MCF 10A (cell line): ENCODE measurements at places on chromosomes 2 and 18.
A peak's percentile ranks its signal among the peaks of the same experiment; 100 is the strongest.

- DNase-seq, result no peak
Measured at GRCh38 chr2:205511641-205512040, 170.7 kb upstream of the NRP2 start.

- DNase-seq, result no peak
Measured at GRCh38 chr18:48826806-48827205, 124.0 kb downstream of the SMAD7 start.

DNA sequence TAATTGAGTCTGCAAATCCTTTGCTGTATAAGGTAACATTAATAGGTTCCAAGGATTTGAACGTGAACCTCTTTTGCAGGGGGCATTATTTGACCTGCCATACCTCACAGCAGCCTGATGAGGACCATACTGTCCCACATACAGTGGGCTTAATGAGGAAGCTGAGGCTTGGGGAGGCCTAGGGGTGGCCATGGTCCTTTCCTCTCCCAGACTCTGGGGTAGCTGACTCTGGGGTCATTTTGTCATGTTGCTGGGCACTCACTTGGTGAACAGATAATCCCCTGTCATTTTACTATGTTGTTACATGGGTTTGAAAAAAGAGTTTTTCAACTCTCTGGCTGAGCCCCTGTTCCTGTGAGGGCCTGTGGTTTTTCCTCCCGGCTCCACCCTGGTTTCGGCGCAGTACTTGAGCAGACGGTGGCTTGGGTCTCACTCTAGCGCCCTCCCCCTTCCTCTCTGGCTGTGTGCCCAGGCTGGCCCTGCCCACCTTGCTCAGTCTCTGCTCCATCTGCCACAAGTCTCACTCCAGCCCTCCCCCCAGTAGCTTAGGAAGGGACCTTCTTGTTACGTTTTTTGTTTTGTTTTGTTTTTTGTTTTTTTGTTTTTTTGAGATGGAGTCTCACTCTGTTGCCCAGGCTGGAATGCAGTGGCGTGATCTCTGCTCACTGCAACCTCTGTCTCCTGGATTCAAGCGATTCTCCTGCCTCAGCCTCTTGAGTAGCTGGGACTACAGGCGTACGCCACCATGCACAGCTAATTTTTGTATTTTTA, 21.0 kb downstream of the INPP4A start:
- DNase-seq, result peak; percentile 79

GRCh38 chr2:217436386-217436785, 566.4 kb downstream of the TNS1 start:
- DNase-seq, result no peak

- no peak for DNase-seq
Measured at GRCh38 chr2:232038881-232039485, 77.5 kb downstream of the DIS3L2 start.

- DNase-seq, result peak; percentile 10
Measured at GRCh38 chr2:106130251-106130998, 63.7 kb downstream of the UXS1 start.

DNA sequence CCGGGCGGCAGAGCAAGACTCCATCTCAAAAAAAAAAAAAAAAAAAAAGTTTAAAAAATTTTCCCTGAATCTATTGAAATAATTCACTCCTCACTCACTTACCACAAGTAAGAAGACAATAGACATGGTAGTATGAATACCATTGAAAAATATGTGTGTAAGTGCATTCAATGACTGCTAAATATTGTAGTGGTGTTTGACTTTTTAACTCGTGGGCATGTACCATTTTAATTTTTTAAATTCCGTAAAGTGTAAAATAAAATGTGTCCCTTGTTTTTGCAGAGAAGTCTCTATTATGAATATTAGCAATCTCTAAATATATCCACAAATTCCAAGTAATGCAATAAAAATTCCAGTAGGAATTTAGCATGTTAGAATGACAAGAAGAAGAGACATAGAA, 134.1 kb downstream of the COPS8 start:
- no peak for DNase-seq

- no peak for DNase-seq
Measured at GRCh38 chr2:43758739-43759138, 15.1 kb upstream of the DYNC2LI1 start.

DNA sequence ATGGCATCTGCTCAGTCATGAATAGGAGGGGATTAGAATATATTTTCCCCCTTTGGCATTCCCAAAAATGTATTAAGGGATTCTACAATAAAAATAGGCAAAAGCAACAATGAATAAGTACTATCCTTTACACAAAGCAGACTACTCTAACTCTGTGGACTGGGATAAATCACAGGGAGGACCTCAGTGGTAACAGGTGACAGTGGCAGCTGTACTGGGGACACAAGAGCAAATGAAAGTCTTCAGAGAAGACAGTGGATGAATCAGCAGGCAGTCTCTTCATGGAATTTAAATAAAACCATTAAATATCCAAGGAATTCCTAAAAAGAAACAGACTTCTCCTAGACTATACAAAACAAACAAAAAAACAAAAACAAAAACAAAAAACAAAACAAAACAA, 4.8 kb downstream of the CDH7 start:
- DNase-seq, result no peak

- no peak for DNase-seq
Measured at GRCh38 chr2:237542001-237542704, 24.2 kb upstream of the PRLH start.

DNA sequence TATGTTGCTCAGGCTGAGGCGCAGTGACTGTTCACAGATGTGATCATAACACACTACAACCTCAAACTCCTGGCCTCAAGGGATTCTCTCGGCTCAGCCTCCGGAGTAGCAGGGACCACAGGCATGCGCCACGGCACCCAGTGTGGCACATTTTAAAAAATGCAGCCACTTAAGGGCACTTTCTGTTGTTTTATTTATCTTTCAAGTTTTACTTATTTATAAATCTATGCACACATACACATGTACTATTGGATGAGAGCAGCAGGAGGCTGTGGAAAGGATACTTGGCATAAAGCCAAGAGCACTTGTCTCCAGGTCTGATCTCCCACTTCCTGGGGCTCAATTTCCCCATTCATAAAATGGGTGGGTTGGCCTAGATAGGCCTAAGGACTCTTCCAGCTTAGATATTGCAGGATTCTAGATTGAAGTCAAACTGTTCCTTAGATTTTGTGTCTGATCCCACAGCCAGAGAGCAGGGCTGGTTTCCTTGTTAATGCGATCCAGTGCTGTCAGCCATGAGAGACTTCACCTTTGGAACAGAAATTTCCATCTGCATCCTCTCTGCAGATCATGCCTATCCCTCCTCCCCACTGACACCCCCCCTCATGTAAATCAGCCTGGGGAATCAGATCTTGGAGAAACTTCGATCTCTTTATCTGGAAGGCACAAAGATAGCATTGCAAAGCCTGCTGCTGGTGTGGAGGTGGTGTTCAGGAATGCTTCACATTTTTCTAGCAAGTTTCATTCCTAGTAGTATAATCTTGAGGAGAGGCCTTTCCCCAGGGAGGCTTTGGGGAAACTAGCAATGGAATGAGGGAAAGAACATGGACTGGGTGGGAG, 24.7 kb downstream of the PCBP1 start:
- no peak for DNase-seq

GRCh38 chr2:59005836-59006615, 764.9 kb upstream of the FANCL start:
- no peak for DNase-seq

- peak; percentile 81 for DNase-seq
Measured at GRCh38 chr2:96251721-96252292, 14.0 kb downstream of the TMEM127 start.

DNA sequence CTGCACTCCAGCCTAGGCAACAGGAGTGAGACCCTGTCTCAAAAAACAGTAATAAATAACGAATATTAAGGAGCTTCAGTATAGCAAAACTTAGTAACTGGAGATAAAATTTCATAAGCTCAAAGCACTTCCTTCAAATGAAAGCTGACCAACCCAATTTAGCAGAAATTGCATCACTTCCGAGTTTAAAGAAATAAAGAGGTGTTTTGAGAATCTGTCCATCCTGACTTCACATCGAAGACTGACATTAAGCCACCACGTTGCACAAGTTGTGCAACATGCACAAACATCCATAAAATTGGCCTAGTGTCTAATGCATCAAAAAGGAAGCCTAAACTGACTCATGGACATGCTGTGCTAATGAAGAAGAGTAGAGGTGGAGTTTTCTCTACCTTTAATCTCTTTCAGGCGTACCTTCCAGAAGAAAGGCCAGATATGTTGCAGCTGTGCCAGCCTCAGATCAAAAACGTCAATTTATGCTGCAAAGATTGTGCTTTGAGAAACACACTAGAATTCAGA, 7.7 kb upstream of the DSG3 start:
- DNase-seq, result no peak

- peak; percentile 8 for DNase-seq
Measured at GRCh38 chr2:199366406-199366805, 91.3 kb downstream of the SATB2 start.

DNA sequence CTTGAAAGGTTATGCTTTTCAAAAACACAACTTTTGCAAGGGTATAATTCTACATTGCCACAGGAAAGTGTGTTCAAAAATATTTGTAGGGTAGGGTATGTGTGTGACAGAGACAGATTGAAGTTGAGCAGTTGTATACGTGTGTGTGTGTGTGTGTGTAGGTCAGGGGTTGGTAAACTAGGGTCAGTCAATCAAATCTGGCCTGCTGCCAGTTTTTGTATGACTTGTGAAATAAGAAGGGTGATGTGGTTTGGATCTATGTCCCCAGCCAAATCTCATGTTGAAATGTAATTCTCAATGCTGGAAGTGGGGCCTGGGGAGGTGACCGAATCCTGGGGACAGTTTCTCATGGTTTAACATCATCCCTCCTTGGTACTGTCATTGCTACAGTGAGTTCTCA, 148.2 kb downstream of the CERS6 start:
- DNase-seq, result peak; percentile 48

GRCh38 chr2:12008425-12009061, 262.1 kb downstream of the LPIN1 start:
- DNase-seq, result no peak

GRCh38 chr18:75154997-75155396, 53.9 kb downstream of the PTGR3 start:
- no peak for DNase-seq

- DNase-seq, result no peak
Measured at GRCh38 chr2:129331638-129332037, 647.8 kb upstream of the RAB6C start.

- DNase-seq, result no peak
Measured at GRCh38 chr2:19547321-19547720, 188.9 kb upstream of the OSR1 start.

GRCh38 chr2:216634370-216635148, 1.3 kb downstream of the IGFBP2 start:
- no peak for DNase-seq

- no peak for DNase-seq
Measured at GRCh38 chr2:165470361-165470760, 863 bp downstream of the CSRNP3 start.

DNA sequence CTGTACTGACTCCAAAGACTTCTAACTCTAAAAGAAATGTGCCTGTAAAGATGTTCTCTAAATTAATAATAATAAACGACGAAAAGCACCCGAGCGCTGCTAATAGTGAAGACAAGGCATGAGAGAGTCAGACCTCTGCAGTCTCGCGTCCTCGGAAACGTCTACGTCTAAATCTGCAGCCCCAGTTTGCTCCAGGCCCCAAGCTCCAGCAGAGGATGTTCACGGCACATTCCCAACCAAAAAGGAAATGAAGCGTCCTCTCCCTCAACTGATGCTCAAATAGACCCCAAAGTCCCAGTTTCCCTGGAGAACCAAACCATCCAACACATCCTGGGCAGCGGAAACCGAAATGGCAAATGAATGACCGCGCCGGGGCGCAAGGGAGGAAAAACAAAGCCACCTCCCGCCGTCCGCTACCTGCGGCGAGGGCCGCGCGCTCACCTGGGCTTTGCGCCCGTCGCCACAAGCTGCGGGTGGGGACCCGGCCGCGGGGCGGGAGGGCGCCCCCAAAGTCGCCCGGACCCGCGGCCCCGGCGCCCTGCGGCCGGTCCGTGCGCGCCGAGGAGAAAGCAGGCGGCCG, 47.1 kb upstream of the CCDC150 start:
- DNase-seq, result peak; percentile 40

- no peak for DNase-seq
Measured at GRCh38 chr2:152452256-152452973, 117.4 kb downstream of the FMNL2 start.

GRCh38 chr2:109331896-109332848, 203.2 kb downstream of the SH3RF3 start:
- DNase-seq, result peak; percentile 98

DNA sequence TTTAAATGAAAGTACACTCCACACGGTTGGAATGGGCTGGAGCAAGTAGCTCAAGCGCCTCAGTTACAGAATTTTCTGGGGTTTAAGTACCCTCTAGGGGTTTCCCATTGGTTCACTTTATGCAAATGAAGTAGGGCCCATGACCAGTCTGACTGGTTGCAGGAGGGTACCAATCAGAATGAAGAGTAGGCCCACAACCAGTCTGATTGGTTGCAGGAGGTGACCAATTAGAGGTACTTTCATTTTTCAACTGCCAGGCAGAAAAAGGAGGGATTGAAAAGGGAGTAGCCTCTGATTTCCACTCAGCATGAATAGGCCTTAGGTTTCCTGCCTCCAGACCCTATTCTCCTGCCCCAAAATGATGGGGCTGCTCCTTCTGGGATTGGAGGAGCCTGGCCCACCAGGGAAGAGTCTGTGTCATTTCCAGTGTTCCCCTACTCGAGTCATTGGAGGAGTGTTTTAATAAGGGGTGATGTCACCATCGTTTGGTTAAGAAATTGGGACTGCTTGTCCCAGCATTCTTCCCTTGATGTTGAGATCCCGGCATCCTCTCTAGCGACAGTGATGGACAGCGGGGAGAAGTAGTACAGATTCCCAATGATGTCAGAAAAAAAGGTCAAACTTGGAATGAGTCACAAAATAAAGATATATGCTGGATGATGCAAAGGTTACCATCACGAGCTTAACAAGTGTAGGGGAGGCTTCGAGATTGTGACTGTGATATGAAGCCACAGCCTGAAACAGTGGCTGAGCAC, 210.4 kb downstream of the SH3BP4 start:
- peak; percentile 8 for DNase-seq

- no peak for DNase-seq
Measured at GRCh38 chr2:8534729-8535468, 147.0 kb upstream of the ID2 start.

GRCh38 chr2:122748552-122749011, 993.1 kb downstream of the TSN start:
- peak; percentile 73 for DNase-seq

DNA sequence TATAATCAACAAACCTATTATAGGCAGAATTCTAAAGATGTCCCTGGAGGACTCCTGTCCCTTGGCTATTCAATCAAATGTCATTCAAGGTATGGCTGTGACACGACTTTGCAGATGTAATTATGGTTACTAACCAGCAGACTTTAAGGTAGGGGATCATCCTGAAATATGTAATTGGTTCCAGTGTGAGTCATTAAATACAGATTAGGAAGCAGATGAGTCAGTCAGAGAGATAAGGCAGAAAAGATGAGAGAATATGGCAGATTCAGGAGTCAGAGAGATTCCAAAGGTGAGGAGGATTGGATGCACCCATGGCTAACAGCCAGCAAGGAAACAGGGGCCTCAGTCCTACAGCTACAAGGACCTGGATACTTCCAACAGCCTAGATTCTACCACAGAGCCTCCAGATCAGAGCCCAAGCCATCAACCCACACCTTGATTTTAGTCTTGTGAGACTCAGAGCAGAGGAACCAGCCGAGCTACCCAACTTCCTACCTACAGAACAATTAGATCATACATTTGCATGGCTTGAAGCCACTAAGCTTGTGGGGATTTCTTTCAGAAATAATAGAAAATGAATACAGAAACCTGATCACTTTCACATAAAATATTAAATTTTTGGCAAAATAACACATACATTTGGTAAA, 11.2 kb upstream of the PROM2 start:
- DNase-seq, result no peak
